ENCODE measurements at places on chromosomes 6 and 20.

DNA sequence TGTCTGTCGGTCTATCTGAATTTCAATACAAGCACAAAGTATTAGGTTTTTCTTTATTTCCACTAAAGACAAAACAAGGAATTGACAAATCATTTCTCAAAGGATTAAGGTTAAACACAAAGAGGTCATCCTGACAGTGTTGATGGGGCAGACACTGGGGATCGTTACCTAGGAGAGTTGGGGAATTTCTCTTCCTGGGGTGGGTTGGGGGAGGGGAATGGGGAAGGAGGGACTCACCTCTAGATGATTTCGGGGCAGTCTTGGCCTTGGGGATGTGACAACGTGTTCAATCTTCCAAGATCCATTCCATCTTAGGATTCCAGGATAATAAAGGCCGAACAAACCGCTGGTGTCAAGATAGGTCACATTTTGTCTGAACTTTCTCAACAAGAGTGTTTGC lies 35.4 kb upstream of the FOXA2 start:
- DNase-seq = no peak

DNA sequence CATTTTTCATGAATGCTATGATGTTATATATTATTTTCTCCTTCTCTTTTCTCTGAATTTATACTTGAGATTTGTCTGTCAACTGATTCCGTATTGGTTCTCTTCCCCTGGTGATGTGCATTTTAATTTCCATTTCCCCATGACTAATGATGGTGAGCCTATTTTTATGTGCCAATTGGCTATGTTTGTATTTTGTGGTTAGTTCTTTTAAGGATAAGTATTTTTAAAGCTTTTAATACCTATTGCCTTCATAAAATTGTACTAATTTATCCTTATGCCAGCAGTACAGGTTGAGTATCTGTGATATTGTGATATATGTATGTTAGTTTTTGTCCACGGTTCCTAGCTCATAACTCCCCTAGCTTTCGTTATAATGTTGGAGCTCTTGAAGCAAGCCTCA lies 2.8 kb downstream of the POLH start:
- no peak for DNase-seq

DNA sequence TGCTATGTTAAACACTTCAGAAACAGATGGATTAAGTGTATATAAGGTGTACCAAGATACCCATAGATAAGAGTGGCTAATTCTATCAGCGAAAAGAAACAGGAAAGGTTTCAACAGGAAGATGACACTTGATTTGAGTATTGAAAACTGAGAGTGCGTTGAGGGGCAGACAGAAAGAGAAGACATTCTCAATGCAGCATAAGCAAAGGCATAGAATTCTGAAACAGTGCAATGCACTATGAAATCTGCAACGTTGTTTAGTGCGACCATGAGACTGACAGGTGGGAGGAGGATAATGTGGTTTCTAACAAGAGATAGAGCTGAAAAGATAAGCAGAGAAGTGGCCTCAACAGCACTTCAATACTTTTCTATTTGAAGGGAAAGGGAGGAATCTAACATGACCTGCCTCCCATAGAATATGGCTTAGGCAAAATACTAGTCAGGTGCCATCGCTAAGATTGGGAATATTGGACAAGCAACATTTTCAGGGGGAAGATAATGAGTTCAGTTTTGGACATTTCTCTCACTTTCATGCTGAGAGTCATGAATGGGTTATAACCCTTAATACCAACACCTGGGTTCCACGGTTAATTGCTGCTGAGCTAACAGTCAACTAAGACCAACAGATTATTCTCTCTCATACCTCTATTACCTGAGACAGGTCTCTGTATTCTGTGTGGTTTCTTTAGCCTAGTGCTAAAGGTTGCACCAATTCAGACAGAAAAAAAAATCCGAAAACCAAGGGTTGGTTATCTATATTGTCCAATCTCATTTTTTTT lies 312.9 kb upstream of the ARID1B start:
- no peak for DNase-seq

DNA sequence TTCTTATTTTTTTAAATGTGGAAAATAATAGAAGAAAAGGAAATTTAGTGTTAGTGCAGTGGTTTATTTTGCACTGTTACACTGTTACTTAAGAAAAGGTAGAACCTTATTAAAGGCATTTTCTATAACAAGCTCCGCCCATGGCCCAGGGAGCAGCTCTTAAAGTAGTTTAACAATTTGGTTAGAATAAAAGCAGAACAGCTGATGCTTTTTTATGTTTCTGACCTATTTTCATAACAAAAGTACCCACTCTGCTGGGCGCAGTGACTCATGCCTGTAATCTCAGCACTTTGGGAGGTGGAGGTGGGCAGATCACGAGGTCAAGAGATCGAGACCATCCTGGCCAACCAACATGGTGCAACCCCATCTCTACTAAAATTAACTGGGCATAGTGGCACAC lies 32.6 kb downstream of the DSTN start:
- no peak for DNase-seq

DNA sequence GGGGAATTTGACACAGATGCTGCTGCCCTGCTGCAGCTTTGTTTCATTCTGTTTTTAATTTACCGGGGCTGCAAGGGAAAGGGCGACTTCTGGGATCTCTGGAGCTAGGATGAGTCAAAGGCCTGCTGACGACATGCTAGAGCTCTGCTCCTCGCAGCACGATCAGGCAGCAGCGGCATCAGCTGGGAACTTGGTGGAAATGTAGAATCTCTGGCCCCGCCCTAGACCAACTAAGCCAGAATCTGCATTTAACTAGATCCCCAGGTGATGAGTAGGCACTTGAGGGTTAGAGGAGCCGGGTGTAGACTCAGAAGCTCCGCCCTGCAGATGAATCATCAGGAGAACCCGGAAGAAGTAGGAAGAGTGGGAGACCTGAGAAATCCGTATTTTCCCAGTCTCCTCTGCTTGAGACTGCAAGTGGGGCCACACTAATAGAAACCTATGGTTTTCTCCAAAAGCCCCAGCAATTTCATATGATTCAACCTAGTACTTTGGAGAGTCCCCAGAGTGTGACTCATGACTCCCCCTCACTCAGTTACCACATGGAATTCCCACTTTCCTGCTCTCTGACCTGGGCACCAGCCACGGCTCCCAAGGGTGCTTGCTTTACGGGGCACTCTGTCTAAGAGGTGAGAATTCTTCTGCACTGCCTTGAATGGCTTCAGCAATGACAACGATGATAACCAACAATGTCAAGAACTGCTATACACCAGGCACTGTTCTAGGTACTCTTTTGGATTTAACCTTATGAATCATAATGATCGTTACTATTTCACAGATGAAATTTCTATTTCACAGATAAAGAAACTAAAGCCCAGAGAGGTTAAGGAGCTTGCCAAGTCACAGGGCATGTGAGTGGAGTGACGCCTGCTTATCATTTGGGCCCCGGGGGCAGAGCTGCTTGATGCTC lies 18.1 kb downstream of the TUBB2B start:
- DNase-seq = no peak

DNA sequence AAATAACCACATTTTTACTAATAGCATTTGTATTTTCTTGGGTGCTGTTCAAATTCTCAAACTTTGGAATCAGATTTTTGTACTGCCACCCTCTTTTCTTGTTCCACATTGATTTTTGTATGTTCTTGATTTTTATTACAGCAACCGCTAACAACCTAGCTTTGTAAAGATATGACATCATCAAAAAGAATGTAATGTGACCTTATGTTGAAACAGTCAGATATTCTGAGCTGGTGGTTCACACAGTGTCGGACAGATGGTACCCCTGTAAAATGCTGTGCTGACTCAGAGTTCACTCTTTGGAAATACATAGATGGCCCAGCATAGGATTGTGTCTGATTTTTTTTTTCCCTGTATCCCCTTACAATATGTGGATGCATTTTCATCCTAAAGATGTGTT lies 118.9 kb downstream of the QKI start:
- no peak for DNase-seq
